ENCODE measurements at places on chromosomes 5 and 9.

DNA sequence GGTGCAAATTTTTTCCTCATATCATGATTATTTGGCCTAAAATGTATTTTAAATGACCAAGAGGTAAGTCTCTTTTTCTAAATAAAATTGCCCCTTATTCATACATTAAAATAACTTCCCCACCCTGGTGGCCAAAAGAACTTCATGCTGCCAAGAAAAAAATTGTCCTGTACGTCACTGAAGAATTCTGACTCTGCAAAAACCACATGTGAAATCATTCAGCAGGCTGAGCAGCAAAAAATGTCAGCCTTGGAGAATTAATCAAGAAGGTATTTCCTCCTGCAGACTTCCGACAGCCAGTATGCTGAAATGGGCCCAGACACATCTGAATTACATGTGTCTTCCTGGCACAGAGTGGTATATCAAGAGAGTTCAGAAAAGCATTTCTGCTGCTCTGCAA, 94.6 kb upstream of the HMHB1 start:
- DNase-seq: no peak

GRCh38 chr5:78858364-78858763, 126.7 kb downstream of the ARSB start:
- DNase-seq: no peak

DNA sequence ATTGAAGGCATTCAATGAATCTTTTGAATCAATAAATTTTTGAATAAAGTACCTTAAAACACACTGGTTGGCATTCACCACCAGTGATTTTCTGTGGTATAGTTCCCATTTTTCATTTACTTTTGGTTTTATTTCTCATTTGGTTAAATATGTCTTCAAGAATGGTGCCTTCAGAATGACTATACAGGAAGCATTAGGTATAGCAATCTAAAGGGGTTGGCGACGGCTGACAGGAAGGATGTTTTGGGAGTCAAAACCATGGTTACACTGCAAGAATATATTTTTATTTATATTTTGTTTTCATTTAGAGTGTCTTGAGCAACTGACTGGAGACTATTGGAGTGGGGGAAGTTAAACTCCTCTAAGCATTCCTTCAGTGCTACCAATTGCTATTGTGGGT, 235.7 kb downstream of the HTR1A start:
- DNase-seq: no peak

DNA sequence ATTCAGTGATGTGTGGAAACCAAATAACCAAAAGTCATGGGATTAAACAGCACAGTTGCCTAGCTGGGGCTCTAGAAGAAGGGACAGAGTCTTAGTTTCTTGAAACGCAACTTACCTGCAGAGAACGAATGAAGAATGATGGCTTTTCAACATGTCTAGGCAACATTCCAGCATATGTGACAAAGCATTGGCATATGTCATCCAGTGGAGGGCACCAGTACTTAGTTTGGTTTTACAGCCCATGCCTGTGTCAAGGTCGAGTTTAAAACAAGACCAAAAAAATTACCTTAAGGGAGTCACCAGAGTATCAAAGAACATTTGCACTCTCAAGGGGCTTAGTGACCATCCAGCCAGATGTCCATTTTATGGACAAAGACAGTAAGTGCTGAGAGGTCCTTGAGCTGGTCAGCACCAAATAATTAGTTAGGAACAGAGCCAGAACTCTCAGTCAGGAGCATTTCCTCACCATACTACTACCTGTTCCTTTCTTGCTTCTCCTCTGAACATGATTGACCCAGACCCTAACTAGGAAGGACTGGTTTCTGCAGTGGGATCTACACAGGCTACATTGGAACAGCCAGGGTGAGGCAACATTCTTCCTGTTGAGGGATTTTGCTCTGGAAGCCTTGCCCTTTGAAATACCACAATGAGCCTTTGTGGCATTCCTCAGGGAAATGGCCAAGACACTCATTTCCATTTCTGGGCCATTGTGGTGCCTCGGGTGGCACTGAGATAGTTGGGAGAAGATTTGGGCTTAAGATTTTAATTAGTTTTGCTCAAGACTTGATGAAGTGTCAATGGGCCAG, 75.4 kb upstream of the ANKH start:
- DNase-seq: no peak

GRCh38 chr9:18129809-18130334, 344.1 kb upstream of the ADAMTSL1 start:
- DNase-seq: no peak

DNA sequence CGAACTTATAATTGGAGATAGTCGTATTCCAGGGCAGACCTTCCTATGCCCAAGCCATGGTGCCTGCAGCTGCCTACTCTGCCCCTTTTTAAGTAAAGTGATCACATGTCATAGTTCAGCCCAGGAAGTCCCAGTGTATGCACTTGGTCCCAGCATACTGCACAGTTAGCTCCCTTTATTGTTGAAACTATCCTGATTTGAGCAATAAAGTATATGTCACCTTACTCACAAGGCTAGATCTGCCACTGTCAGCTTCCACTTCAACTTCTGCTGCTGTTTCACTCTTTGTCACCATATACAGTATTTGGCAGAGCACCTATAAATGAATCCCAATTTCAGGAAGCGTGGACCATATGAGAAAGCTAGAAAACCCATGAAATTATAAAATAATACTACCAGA, 103.8 kb upstream of the PTGER4 start:
- no peak for DNase-seq

- DNase-seq: no peak
Observed at GRCh38 chr9:134556531-134557068, 85.0 kb upstream of the COL5A1 start.

DNA sequence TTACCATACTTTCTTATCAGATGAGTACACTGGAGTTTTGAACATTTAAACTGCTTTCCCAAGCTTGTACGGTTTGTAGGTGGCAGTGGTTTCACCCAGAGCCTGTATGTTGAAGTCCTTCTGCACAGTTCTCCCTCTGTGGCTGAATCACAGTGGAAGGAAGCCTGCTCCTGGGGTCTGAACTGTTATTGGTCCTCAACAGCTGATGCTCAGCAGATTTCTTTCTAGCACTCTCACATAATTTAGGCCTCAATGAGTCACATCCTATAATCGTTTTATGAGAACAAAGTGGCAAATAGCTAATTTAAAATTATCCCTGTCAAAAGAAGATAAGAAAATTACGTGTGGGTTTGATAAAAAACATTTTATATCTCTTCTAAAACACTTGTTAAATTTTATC, 229.7 kb downstream of the TLE4 start:
- no peak for DNase-seq

DNA sequence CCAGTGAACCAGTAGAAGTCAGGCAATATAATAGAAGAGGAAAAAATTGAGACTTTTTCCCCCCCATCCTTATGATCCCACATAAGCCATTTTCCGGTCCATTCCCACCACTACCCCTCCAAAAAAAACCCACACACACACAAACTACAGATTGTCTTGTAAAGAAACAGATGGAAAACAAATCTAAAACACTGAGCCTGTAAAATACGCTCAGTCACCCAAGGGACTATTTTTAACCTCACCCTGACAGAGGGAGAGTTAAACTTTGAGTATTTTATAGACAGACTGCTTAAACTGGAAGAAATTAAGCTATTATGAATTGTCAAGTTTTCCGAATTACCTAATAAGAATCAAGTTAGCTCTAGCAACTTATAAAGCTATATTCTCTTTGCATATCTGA, 471.8 kb upstream of the C9orf72 start:
- DNase-seq: no peak

DNA sequence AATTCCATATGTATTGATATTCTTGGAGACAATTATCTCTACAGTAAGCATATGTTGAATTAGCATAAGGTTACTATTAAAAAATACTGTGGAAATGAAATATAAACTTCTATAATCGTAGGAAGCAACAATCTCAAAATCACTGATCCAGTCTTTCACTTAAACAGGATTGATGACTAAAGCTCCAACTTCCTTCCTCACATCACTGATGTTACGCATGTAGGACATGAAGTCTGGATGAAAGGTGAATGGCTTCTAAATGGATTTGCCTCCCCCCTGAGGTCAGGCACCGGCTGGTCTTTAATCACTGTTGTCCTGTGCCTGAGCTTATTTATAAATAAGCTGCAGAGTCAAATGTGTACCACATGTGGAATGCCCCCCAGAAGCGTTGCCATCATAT, 157.1 kb upstream of the NFIB start:
- DNase-seq: no peak

DNA sequence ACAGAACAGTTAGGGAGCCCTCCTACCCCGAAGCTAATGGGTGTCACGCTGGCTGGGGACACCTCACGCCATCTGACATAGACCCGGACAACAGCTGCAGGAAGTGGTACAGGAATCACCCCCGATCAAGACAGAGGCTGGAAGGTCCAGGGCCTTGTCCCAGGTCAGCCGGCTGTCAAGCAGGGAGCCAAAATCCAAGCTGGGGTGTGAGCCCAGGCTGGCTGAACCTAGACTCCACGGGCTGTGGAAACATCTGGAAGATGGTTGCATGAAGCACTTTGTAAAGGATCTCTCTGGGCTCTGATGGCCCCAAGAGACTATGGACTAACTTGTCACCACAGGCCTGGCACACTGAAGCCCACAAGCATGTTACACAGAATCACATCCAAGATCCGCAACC, 68.9 kb upstream of the STXBP1 start:
- DNase-seq: no peak

DNA sequence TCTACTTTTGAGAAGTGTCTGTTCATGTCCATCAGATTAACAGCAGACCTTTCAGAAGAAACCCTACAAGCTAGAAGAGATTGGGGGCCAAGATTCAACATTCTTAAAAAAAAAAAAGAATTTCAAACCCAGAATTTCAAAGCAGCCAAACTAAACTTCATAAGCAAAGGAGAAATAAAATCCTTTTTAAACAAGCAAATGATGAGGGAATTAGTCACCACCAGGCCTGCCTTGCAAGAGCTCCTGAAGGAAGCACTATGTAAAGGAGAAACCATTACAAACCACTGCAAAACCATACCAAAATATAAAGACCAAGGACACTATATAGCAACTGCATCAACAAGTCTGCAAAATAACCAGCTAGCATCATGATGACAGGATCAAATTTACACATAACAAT, 124.6 kb upstream of the PDE4D start:
- no peak for DNase-seq

DNA sequence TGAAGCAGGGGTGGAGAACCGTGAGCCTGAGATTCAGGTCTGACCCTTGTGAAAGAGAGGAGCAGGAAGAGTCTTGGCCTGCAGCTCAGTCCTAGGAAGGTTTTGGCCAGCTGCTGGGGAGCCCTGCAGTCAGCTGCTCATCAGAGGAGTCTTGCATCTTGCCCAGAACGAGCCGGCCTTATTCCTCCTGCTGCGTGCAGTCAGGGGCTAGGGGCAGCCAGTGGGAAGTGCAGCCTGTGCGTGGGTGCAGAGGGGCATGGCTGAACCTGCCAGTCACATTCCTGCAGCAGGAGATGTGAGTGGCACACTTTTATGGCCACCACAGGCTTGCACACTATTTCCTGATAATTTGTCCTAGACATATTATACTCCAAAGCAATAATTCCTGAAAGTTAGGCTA, 278.7 kb downstream of the NPR3 start:
- DNase-seq: no peak

DNA sequence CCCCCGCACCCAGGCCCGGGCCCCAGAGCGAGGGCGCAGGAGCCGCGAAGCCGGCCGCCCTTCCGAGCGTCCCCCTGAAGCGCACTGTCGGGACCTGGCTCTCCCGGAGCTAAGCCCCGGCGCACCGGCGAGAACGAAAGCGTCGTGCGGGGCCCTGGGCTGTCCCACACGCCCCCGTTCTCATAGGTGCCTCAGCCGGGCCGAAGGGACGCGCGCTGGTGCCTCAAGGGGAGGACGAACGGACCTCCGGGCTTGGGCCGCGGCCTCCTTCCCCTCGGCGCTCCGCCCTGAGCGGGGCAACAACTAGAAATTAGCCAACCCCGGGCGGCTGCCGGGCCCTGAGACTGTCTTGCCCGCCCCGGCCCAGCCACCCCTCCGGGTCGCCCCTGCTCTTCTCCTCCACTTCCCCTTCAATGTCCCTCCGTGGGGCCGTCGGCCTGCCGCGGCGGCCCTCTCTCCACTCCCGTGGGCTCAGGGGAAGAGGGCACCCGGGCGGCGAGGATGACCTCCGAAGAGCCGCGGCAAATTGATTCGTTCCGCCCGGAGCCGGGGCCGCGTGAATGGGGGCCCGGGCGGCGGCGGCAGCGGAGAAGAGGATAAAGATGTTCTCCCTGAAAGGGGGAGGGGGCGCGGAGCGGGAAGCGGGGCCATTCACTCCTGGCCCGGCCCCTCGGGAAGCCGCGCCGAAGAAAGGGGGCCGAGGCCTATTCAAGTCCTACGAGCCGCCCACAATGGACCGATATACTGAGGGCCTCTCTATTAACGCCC, 3.5 kb upstream of the PRDM12 start:
- DNase-seq: no peak

Data from DMS79 treated with DMSO at 0.1 percent for 48 hours (cell line).